Glutamatergic neuron (in vitro differentiated cells): ENCODE measurements at places on chromosomes 2 and 18. TPM values are rescaled to one million over a fixed set of nuclear protein-coding genes. Genes with fewer than 3 reads are reported as not detected.
A peak's percentile ranks its signal among the peaks of the same experiment; 100 is the strongest.

TMEM87B gene
- total RNA-seq = 8.6 TPM

RTKN gene
- 88.7 TPM for total RNA-seq

NRP2 gene
- 89.0 TPM for total RNA-seq

TUBA4B gene
- not detected for total RNA-seq

DUSP19 gene
- 1.6 TPM for total RNA-seq

TCF4 gene
- 199 TPM for total RNA-seq

GRHL1 gene
- total RNA-seq = 4.3 TPM

ANKRD30BL gene
- total RNA-seq = 0.29 TPM

DNA sequence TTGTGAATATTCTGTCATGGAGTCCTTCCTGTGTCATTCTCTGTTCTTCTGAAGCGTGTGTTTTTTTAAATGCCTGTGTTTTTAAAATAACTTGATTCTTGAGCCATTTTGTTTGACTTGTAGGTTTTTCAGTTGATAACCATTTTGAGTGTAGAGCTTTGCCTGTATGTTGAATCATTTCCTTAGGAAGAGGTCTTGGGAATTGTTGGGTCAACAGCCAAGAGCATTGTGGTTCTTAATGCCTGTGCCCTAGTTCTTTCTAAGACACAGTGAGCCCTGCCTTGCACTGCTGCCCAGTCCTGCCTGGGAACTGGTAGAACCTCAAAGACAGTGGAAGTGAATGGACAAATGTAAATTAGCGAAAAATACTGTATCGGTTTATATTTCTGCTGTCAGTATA is 25.9 kb downstream of the RAB12 start:
- H3K36me3 ChIP-seq = peaks cover 5% of the 10 kb centered on the region
- peaks cover 2% of the 10 kb centered on the region for H3K4me1 ChIP-seq
- H3K27ac ChIP-seq = no peak overlapping the region
- no peak for DNase-seq
- no peak overlapping the region for H3K4me3 ChIP-seq
- H3K27me3 ChIP-seq = peaks cover 3% of the 10 kb centered on the region

DNA sequence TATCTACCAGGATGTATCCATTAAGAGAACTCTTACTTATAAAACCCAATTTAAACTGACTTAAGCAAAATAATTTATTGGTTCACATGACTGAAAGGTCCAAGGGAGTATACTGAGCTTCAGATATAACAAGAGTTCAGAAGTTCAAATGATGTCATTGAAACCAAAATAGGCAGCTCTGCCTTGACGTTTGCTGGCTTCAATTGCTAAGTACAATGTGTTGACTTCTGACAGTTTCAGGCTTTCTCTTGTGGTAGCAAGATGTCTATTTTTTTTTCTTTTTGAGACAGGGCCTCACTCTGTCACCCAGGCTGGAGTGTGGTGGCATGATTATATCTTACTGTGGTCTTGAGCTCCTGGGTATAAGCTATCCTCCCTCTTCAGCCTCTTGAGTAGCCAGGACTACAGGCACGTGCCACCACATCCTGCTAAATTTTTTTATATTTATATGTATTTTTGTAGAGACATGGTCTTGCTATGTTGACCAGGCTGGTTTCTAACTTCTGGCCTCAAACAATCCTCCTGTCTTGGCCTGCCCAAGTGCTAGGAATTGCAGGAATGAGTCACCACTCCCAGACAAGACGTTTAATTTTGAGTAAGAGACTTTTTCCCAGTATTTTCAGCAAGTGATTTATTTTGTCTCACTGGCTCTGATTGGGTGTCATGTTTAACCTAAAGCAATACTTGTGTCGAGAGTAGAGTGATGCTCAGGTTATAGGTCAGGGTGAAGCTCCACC is 184.8 kb downstream of the NR4A2 start:
- H3K27me3 ChIP-seq = no peaks in the 10 kb centered on the region
- no peak overlapping the region for H3K4me3 ChIP-seq
- no peak overlapping the region for H3K27ac ChIP-seq
- H3K36me3 ChIP-seq = peaks cover 3% of the 10 kb centered on the region
- no peaks in the 10 kb centered on the region for H3K4me1 ChIP-seq

DNA sequence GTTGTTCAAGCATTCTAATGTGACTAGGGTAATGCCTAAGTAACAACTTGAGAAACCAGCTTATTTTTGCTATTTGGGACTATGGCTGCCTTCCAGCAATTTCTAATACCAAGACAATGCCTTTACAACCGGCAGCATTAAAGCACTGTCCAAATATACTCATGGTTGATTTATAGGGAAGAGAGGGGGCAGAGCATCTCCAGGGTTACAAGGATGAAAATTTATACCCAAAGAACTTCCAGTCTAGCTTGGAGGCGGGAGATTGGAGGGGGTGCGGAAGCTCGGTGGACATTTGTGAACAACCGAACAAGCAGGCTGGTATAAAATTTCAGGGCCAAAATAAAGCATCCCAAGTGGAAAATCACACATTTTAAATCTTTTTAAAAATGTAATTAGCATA is 294.9 kb upstream of the STON1 start:
- no peaks in the 10 kb centered on the region for H3K27me3 ChIP-seq

- no peak overlapping the region for H3K4me3 ChIP-seq
- no peaks in the 10 kb centered on the region for H3K27me3 ChIP-seq
- H3K4me1 ChIP-seq = no peaks in the 10 kb centered on the region
- no peaks in the 10 kb centered on the region for H3K36me3 ChIP-seq
Observed at GRCh38 chr2:111231532-111232252, 111.0 kb downstream of the BCL2L11 start.

DNA sequence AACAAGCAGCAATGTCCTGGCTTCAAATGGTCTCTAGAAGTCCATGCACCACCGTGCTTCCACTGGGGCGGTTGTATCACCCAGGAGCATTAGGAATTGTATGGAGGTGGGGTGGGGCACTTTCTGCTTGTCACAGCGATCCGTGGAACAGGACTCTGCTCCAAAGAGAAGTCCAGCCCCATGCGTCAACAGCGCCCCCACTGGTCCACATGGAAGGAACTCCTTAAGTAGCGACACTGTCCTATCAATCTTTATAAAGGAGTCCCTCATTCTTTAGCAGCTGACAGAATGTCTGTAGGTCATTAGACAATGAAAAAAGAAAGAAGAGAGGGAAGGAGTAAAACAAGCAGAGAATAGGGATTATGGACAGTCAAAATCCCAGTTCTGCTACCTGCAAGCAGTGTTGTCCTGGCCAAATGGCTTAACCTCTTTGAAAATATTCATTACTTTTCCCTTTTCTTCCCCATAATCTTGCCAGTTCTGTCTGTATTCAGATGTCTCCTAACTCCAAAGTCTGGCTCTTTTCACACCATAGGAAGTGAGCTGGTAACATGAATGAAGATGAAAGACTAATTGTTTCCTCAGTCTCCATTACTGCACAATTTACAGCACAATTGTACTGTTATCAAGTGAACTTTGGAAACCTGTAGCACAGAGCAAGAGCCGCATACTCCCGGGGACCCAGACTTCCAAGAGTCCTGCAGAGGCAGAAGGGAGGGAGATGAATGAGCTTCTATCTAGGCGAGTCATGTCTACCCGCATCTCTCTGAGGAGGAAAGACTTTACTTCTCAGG is 9.9 kb downstream of the NFE2L2 start:
- DNase-seq = peak; percentile 85
- H3K27me3 ChIP-seq = peaks cover 3% of the 10 kb centered on the region
- peaks cover 4% of the 10 kb centered on the region for H3K36me3 ChIP-seq
- no peak overlapping the region for H3K4me3 ChIP-seq

GRCh38 chr2:113105047-113105785 is 22.2 kb upstream of the IL1RN start:
- H3K36me3 ChIP-seq = no peaks in the 10 kb centered on the region
- no peak overlapping the region for H3K4me3 ChIP-seq
- DNase-seq = no peak
- no peaks in the 10 kb centered on the region for H3K4me1 ChIP-seq
- H3K27me3 ChIP-seq = no peaks in the 10 kb centered on the region

DNA sequence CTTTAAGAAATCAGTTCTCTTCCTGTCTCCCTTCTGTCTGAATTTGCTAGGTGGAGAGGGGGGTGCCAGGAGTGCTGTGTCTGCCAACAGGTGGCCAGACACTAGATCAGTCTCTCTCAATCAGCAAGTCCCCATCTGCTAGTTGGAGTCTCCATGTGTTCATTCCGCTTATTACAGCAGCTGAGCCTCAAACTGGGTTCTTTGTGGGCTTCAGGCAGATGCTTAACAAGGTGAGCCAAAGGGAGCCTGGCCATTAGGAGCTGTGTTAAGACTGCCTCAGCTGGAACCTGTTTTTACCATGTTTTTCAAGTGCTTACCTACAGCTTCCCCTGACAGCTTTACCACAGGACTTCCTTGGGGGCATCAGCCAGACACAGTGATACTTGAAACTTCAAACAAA is 401.9 kb downstream of the LRP1B start:
- H3K36me3 ChIP-seq = no peaks in the 10 kb centered on the region
- H3K4me1 ChIP-seq = peaks cover 31% of the 10 kb centered on the region
- peak overlapping the region; percentile 94 for H3K27ac ChIP-seq
- H3K27me3 ChIP-seq = peaks cover 4% of the 10 kb centered on the region

DNA sequence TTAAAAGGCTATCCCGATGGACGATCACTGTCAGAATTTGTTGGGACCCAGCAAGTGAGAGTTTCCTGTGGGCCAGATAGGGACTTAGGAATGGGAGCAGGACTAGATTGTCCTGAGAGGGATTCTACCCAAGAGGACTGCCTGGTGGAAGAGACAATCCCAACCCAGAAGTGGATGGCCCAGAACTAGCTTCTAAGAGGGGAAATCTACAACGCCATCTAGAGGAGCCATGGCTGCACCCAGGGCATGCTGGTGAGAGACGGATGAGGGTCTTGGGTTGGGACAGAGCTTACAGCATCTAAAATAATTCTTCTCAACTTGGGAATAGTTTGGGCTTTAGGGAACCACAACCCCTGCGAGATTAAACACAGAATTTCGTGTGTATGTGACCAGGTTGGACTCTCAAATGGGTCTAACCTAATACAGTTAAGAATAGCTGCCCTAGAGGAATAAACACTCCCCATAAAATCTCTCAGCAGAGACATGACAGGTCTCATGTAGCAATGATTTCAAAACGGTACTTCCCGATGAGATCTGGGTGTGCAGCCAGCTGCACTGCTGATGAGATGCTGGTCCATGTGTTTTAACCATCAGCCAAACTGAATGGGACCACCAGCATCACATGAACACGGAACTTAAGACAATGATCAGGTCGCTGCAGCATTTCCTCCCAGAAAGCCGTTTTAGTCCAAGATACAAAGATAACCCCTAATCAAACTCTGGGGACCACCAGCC is 50.8 kb downstream of the CCBE1 start:
- H3K4me3 ChIP-seq = no peak overlapping the region
- H3K36me3 ChIP-seq = no peaks in the 10 kb centered on the region
- peaks cover 10% of the 10 kb centered on the region for H3K4me1 ChIP-seq
- no peak overlapping the region for H3K27ac ChIP-seq
- H3K27me3 ChIP-seq = peaks cover 3% of the 10 kb centered on the region

DNA sequence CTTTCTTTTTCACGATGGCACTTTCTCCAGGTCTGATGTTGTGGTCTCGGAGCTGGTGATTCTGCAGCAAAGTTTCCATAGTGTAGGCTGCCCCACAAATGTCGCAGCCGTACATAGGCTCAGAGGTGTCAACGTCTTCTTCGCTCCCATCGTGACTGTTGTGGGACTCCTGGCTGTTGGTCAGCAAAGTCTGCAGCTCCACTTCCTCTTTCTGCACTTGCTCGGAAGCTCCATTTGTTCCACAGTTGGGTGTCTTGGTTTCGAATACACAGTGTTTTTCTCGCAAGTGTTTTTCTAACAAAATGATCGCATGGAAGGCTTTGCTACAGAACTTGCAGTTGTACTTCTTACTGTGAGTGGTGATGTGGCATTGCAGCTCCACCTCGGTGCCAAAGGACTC is 126.8 kb downstream of the ZNF521 start:
- peaks cover 2% of the 10 kb centered on the region for H3K27me3 ChIP-seq
- peaks cover 5% of the 10 kb centered on the region for H3K36me3 ChIP-seq
- no peak overlapping the region for H3K27ac ChIP-seq
- no peak overlapping the region for H3K4me3 ChIP-seq
- H3K4me1 ChIP-seq = peaks cover 28% of the 10 kb centered on the region
- DNase-seq = no peak

DNA sequence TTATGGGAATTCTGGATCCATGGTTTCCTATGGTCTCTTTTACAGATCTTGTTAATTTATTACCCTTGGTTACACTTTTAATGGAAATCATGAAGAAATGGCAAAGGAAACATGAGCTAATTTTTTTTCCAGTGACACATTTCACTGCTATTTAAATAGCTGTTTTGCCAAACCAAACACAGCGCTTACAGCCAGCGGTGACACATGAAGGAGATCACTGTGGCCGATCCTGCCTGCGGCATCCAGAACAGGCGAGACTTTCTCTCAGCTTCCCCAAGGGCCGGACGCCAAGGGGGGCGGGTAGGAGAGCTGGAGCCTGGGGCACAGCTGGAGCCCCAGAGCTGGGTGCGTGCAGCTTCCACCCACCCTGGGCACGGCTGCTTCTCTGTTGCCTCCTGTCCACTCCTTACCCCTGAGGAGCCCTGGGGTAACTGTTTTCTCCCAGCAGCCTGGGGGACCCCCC is 81.4 kb upstream of the PKDCC start:
- no peaks in the 10 kb centered on the region for H3K36me3 ChIP-seq
- no peak overlapping the region for H3K27ac ChIP-seq
- no peaks in the 10 kb centered on the region for H3K27me3 ChIP-seq

DNA sequence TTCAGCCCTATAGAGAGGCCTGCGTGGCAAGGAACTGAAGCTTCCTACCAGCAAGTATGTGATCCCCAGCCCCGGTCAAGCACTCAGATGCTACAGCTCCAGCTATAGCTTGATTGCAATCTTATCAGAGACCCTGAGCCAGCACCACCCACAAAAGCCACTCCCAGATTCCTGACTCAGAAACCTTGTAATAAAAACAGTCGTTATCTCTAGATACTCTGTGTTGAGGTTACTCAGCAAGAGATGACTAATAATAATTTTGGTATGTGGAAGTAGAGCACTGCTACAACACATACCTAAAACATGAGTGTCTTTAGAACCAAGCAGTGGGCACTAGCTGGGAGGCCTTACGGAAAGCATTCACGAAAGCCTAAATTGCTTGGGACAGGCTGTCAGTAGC is 216.9 kb downstream of the UXS1 start:
- no peak for DNase-seq
- H3K27ac ChIP-seq = no peak overlapping the region
- no peaks in the 10 kb centered on the region for H3K4me1 ChIP-seq
- H3K27me3 ChIP-seq = no peaks in the 10 kb centered on the region
- no peak overlapping the region for H3K4me3 ChIP-seq

- H3K36me3 ChIP-seq = peaks cover 22% of the 10 kb centered on the region
- no peak overlapping the region for H3K4me3 ChIP-seq
- H3K27ac ChIP-seq = no peak overlapping the region
- no peak for DNase-seq
Observed at GRCh38 chr2:16578081-16578480, 87.6 kb downstream of the CYRIA start.
